ENCODE measurements at places on chromosomes 5 and 9.

- peak; percentile 25 for DNase-seq
These were observed 1.2 kb downstream of the TTC33 start for GRCh38 chr5:40754381-40755092.

- no peak for DNase-seq
These were observed 54.8 kb upstream of the COL15A1 start for GRCh38 chr9:98888801-98889421.

DNA sequence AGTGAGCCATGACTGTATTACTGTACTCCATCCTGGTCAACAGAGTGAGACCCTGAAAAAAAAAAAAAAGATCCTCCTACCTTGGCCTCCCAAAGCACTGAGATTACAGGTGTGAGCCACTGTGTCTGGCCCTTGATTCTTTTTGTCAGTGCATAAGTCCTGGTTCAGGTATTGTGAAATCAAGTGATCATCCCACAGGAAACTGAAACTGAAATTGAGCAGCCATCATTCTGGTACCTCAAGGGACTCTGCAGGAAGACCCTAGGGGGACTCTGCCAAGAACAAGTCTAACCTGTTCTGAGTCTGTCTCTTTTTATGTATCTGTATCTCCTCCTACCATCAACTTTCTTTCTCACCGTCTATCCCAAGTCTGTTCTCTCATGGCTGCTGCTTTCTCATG is 1.9 kb upstream of the DCAF10 start:
- DNase-seq, result no peak

GRCh38 chr5:109718632-109719031 is 28.9 kb downstream of the MAN2A1 start:
- no peak for DNase-seq

GRCh38 chr5:154408811-154409210 is 37.0 kb upstream of the SAP30L start:
- DNase-seq, result no peak

DNA sequence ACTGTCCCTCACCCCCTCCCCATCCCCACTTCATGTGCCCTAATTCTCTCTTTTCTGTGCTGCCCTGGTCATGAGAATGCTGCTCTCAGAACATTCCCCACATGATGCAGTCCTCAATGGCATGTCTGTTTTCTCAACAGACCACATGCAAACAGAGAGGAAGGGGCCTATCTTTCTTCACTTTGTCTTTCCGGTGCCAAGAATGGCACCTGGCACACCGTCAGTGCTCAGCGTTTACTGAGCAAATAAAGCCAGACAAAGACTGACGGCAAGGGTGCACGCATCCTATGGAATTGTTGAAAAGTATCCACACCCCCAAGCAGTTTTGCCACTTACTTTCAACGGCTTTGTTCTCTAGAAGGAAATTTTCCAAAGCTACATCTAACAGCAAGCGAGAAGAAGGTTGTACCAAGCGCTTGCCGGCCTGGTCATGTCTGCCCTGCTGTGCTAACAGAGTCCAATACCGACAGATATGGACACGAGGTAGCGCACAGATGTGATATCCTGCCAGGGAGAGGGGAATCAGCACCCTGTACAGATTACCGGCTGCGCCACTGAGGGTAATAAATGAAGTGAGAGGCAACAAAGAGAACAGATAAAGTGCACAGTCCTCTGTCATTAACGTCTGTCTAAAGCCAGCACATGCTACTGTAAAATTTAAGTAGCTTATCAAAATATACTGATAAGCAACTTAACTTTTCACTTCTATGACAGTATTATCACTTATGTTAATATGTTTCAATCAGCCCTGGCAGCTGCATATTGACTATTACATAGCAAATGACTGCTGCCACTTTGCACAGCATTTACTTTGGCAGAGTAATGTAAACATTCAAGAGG is 251.7 kb downstream of the DENND1A start:
- no peak for DNase-seq

GRCh38 chr5:180990882-180991242 is 2.2 kb downstream of the BTNL3 start:
- DNase-seq, result no peak

DNA sequence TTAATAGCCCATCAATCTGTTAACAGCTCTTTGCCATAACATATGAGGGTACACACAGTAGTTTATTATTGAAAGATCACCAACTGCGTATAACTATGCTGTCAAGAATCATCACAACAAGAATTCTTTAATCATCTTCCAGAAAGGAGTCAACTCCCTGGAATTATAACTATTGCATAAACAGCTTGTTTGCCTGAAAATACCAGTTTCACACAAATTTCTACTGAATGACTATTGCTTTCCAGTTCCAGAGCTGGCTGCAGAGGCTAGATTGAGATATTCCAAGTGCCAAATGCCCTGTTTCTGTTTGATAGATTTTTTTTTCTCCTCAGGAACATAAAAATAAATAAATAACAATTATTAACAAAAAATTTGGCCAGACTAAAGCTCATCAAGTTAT is 444.7 kb downstream of the TLE1 start:
- no peak for DNase-seq

Measured in GM20000 (cell line).